ENCODE measurements at places on chromosomes 7 and 10.
A peak's percentile ranks its signal among the peaks of the same experiment; 100 is the strongest.

DNA sequence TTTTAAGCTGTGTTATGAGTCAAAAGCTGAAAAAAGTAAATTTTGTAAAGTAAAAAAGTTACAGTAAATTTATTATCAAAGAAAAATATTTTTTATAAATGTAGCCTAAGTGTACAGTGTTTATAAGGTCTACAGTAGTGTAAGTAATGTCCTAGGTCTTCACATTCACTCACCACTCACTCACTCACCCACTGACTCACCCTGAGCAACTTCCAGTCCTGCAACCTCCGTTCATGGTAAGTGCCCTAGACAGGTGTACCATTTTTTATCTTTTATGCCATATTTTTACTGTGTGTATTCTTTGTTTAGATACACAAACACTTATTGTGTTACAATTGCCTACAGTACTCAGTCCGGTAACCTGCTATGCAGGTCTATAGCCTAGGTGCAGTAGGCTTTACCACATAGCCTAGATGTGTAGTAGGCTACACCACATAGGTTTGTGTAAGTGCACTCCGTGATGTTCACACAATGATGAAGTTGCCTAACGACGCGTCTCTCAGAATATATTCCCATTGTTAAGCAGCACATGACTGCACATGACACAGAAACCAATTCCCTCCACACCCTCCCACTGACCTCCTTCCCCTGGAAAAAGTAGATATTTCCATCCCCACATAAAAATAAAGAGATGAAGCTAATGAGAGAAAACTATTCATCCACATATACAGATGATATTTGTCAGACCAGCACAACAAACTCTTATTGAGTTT, 44.8 kb upstream of the FGL2 start:
- no peak for DNase-seq

DNA sequence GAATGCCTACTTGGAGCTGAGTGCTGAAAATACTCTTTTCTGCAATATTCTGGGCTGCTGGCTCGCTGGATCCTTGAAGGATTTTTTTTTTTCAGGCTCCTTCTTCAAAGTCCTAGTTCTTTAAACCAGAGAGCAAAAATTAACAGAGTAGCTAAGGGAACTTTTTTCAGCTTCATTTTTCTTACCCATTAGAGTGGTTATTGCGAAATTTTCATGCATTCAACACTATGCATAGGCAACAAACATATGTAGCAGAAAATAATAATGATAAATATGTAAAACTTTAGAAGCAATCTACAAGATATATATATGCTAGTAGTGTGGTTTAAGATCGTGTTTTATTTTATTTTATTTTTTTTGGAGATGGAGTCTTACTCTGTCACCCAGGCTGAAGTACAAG, 264.6 kb downstream of the SFMBT2 start:
- no peak for DNase-seq

DNA sequence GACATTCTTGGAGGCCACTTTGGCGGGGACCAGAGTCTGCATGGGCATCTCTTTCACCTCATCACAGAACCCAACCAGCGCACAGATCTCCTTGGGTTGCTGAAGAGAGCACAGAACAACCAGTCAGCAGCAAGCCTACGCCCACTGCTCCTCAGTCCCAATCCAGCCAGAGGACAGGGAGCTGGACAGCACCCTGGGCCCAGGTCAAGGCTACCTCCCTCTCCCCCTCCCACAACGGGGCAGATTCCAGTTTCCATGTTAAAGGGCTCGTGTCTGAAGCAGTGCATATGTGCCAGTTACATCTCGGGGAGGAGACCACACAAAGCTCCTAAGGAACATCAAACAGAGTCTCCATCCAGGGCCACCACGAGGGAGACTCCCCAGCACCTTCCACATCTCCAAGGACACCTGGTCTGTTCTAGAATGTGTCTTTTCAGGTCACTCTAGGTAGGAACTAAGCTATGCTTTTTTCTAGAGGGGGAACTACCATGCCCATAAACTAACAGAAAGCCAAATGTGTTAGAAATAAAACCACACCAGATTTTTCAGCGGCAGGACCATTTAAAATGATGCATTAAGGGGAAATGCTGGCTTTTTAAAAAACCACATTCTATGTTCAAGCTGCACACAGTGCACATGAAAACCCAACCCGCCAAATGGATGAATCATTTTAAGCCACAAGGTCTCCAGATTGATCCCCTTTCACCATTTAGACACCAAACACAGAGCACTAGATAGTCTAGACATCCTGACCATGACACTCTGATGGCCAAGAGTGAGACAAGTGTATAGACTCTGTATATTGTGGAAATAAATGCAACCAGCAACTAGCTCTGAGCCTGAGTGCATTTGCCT, 28.9 kb downstream of the PSAP start:
- DNase-seq: no peak

- DNase-seq: no peak
Measured at GRCh38 chr10:60042262-60042661, 135.9 kb upstream of the CCDC6 start.

DNA sequence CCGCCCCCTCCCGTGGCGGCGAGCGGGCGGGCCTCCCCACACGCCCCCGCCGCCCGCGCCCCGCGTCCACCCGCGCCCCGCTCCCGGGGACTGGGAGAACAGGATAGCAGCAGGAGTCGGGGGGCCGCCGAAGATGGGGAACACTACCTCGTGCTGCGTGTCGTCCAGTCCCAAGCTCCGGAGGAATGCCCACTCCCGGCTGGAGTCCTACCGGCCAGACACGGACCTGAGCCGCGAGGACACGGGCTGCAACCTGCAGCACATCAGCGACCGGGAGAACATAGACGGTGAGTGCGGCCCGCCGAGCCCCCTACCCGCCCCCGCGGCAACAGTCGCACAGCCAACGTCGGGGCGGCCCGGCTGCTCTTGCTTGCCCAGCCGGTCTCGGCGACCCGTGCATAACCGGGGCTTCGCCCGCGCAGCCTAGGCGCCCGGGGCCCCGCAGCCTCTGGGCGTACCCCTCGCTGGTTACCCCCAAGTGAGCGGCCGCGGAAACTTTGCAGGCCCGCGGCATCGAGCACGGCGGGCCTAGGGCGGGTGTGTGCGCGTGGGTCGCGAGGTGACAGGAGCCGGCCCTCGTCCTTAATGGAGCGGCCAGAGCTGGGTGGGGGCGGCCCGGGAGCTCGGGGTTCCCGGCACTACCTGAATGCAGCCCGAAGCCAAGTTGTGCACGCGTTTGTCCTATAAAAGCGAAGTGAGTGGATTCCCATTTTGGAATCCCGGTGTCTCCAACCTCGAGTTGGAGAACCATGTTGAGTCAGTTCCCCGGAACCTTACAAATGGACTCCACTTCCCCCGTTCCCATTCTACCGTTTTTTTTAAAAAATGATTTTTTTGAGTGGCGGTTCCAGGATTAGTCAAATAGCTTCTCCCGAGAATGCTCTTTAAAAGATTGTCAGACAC, 863 bp downstream of the CCNY start:
- no peak for DNase-seq

DNA sequence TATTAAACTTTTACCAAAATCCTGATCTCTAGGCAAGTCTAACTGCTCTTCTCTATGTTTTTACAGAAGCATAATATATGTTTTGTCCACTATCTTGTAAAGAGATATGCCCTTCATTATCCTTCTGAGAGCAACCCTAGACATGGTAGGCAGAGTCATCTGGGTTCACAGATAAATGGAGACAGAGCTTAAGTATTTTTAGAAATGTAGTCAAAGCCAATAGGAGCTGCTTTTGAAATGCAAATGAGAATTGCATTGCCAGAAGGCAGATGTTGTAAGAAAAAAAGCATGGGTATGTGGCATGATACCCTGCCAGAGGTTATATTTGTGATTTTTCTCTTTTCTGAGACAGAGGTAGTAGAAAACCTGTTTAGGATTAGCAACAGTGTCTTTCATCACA, 964.8 kb downstream of the SORCS3 start:
- no peak for DNase-seq

GRCh38 chr10:68067029-68067428, 8.1 kb downstream of the HERC4 start:
- no peak for DNase-seq

- no peak for DNase-seq
Measured at GRCh38 chr10:9656386-9656785, 1361.3 kb upstream of the CELF2 start.

DNA sequence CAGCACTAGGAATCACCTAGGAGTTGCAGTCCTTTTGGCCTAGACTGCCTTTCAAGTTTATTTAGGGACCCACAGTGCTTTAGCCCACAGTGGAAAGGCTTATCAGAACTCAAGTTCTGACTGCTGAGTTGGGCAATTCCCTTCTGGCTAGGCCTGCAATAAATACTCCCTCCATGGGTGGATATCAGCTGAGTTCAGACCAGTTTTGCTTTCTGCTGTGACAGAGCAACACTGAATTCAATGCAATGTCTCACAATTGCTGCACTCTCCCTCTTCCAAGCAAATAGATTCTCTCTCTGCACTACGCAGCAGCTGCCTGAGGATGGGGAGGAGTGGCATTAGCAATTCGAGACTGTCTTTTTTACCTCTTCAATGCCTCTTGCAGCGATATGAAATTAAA, 1153.3 kb downstream of the SORCS1 start:
- no peak for DNase-seq

DNA sequence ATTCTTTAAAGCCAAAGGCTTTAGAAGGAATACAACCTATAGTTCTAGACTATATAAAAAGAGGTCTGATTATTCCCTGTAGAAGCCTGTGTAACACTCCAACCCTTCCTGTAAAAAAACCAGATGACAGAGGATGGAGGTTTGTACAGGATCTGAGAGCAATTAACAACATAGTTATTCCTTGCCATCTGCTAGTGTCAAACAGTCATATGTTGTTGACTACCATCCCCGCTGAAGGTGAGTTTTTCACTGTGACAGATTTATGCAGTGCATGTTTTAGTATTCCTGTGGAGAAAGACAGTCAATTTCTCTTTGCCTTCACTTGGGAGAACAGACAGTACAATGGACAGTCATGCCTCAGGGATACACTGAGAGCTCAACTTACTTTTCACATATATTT, 19.0 kb upstream of the SLC26A4 start:
- no peak for DNase-seq

GRCh38 chr7:131827421-131827820, 271.0 kb upstream of the PODXL start:
- no peak for DNase-seq

GRCh38 chr7:64590971-64591370, 28.1 kb upstream of the ZNF680 start:
- DNase-seq: no peak

GRCh38 chr10:53894145-53894544, 906.9 kb downstream of the PCDH15 start:
- no peak for DNase-seq

- DNase-seq: peak; percentile 9
Measured at GRCh38 chr7:98051118-98051744, 55.4 kb upstream of the LMTK2 start.

GRCh38 chr7:69804962-69805361, 206.7 kb downstream of the AUTS2 start:
- DNase-seq: no peak

GRCh38 chr7:142832417-142832816, 22.5 kb upstream of the EPHB6 start:
- DNase-seq: no peak

- no peak for DNase-seq
Measured at GRCh38 chr10:71945819-71946474, 18.2 kb upstream of the CHST3 start.

- DNase-seq: no peak
Measured at GRCh38 chr7:81285142-81285871, 366.5 kb upstream of the SEMA3C start.

GRCh38 chr10:98456686-98457482, 10.1 kb upstream of the HPS1 start:
- DNase-seq: no peak

DNA sequence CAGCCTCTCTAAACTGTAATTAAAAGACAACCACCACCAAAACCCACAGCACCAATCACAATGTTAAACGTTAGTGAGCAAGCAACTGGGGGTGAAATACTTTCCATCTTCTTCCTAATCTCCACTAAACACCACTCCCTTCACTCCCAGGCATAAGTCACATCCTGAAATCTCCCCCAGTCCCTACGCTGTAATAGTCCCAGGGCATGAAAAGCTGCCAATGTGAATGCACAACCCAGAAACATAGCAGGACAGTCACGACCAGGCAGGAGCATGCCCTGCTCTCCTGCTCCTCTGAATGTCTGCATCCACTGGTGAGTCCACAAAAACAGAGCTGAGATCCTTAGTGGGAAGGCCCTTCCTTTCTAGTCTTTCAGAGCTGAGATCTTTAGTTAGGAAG, 288.9 kb downstream of the PARD3 start:
- no peak for DNase-seq

GRCh38 chr7:157234271-157234670, 95.5 kb downstream of the UBE3C start:
- DNase-seq: no peak

GRCh38 chr10:75294866-75295701, 59.3 kb upstream of the COMTD1 start:
- peak; percentile 21 for DNase-seq

DNA sequence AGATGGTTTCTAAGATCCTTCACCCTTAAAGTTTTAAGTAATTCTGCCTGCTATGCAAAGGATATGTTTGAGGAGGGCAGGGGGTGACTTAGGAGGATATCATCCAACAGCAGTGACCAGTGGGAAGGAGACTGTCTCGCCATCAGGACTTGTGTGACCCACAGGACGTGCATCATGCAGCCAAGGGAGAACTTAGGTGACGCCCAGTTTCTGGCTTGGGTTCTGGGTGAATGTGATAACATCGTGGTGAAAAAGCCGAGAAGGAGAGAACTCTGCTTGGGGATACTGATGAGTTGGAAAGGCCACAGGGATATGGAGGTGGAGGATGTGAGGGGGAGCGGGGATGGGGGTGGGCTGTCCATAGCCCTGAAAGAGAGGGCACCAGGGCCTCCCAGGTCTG, 3.8 kb downstream of the WIPI2 start:
- no peak for DNase-seq

DNA sequence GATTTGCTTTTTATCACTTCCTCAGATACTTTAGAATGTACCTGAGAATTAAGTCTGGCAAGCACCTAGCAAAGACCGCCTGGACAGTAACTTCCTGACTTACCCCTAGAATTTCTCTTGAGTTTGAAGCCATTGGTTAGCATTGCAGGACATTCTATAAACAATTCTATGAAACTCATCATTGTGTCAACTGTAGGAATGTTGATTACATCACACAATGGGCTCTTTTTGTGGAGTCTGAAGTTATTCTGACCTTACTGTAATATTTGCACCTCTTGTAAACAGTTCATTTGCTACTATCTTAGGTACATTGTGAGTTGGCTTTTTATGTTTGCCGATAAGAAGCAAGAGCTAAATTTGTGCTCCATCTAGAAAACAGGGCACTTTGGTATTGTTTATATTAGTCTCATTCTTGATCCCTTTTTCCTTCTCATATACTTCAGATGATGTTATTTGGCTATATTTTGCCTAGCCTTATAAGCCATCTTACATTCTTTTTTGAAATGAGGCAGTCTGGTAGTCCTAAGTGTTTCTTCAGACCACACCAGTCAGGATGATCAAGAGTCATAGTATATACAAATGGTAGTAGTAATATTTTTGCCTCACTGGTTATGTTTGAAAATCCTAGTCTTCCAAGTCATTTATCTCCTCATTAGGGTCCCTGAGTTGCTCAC, 52.4 kb downstream of the CASD1 start:
- DNase-seq: no peak

GRCh38 chr10:88474884-88475844, 108.0 kb downstream of the RNLS start:
- DNase-seq: no peak

- DNase-seq: no peak
Measured at GRCh38 chr7:122307228-122307621, 2.7 kb upstream of the FEZF1 start.

- no peak for DNase-seq
Measured at GRCh38 chr7:35418716-35419390, 165.0 kb upstream of the TBX20 start.

Data from stimulated activated CD8-positive, alpha-beta memory T cell treated with anti-CD3 and anti-CD28 coated beads, Interleukin-7, amount 100 ng/mL, for 1 hour (primary cell).